ENCODE measurements at places on chromosomes 4 and X.

- no peak for DNase-seq
Measured at GRCh38 chrX:25206778-25207177, 191.0 kb upstream of the ARX start.

DNA sequence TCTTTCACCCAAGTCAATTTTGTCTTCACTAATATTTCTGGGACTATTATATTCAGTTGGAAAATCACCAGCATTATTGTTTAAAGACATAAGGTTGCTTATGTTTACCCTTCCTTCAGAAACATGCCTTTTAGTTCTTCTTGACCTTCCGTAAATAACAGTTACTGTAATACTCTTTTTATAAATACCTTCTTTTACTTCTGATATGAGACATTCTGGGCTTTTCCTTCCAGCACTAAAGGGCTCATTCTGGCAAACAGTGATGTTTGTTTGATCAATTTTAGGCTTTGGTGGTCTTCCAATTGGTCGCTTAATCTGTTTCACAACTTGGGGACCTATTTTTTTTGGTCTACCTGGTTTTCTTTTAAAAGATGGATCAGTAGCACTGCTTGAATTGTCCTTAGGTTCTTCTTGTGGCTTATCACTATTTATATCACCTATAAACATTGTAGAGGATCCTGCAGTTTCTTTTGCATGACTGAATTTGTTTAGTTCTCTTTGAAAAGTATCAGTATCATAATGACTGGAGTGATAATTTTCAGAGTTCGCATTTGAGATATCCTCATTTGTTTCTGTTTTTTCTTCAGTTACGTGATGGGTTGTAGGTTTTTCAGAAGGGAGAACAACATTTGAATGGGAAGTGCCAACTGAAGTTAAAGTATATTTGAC lies 64.8 kb downstream of the NCAPG start:
- DNase-seq, result no peak

- no peak for DNase-seq
Measured at GRCh38 chrX:11688201-11688600, 22.5 kb upstream of the ARHGAP6 start.

- no peak for DNase-seq
Measured at GRCh38 chr4:127978930-127979329, 13.7 kb downstream of the ABHD18 start.

DNA sequence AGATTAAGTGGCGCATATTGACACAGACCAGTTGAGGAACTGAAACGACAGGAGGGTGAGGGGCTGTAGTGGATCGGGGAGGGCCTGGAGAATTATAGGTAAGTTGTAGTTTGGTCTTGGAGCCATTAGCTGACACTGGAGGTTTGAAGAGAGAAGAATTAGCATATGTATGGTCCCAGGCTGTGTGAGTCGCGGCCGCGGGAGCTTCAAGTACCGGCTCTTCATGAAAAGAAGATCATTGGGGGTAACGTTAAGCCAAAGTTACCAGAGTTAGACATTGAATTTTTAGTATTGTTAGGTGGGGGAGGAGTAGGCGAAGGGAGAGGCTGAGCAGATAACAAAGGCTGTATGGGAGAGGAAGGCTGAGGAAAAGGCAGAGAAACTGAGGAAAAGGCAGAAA lies 56.5 kb downstream of the ZNF674 start:
- no peak for DNase-seq

DNA sequence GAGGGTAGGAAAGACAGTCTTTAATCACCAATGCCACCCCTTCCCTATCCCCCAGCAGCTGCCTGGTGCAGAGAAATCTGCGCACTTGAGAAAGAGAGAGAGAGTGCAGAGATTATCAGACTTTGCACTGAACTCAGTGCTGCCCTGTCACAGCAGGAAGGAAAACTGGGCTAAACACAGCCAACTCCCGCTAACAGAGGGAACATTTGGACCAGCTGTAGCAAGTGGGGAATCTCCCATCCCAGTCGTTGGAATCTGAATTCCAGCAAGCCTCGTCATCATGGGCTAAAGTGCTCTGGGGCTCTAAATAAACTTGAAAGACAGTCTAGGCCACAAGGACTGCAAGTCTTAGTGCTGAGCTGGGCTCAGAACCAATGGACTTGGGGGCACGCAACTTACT lies 168.7 kb downstream of the DLG3 start:
- DNase-seq, result no peak
